LHCN-M2 (cell line): ENCODE measurements at places on chromosomes 11 and 22. TPM values are rescaled to one million over a fixed set of nuclear protein-coding genes. Genes with fewer than 3 reads are reported as not detected.

The LMO2 gene
- 0.83 and 3.4 TPM in 2 replicates for total RNA-seq

The CYB561A3 gene
- total RNA-seq, result 97.0 and 135 TPM in 2 replicates

The TMPRSS13 gene
- not detected in 2 replicates for total RNA-seq

The NUMA1 gene
- 120 and 132 TPM in 2 replicates for total RNA-seq

The TMEM151A gene
- total RNA-seq, result 0.23 and 0.32 TPM in 2 replicates
